ENCODE measurements at places on chromosomes 13 and 19.

GRCh38 chr13:107117327-107118012 is 549.5 kb upstream of the ARGLU1 start:
- DNase-seq, result no peak

DNA sequence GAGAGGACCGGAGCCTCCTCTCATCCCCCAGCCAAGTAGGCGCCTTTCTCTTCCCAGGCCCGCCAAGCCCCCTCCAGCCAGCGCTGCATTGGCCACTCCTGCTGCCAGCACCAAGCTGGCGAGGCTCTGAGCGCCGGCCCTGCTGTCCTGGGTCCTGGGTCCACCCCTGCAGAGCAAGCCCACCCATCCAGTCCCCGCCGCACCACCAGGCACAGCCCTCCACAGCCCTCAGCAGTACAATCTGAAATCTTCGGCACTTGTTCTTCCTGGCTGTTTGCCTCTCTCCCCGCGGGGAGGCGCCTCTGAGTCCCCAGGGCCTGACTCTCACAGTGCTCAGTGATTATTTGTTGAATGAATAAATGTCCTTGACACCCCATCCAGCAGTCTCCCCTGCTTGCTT is 236.4 kb upstream of the SGCG start:
- no peak for DNase-seq

DNA sequence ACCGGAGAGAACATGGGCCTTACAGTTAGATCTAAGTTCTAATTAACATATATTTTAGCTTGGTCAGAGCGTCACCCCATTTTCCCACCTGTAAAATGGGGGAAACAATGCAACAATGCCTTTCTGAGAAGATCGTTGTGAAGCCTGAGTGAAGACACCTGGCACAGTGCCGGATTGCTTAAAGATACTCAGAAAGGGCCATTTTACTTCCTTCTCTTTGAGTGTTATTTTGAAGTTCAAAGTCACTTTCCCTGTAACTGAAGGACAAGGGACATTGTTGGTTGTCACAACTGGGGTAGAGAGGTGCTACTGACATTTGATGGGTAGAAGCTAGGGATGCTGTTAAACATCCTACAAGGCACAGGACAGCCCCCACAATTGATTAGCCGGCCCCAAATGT is 28.1 kb downstream of the HSPH1 start:
- DNase-seq, result no peak

- DNase-seq, result no peak
These were observed 34.8 kb downstream of the PCDH17 start for GRCh38 chr13:57666131-57666953.

DNA sequence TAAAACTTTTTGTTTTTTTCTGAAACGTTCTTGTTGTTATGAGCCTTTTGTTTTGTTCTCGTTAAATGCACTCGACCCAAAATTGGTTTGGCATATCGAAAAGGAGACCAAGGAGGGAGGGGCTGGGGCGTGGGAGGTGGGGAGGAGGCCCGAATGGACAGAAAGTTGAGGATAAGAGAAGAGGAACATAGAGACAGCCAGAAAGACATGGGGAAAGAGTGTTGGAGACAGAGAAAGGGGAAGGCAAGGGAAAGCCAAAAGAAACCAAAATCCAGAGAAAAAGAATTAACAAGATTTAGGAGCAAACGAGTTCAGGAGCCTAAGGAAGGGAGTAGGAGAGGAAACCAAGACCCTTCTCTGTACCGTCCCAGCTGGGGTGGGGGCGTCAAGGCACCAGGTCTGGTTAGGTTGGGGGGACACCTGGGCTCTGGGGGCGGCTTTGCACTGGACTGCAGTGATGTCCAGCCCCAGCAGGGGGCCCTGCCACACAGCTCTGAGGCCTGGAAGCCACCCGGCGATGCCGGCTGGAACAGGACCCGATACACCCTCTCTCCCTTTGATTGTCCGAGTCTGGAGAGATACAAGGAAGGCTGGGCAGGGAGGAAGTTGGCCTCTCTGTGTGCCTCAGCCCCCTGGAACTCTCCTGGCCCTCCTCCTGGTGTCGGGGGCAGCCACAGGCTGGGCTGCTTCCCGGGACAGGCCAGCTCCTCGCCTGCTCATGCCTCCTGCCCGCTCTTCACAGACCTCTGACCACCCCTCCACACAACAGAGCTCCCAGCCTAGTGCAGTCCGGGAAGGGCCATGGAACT is 11.6 kb upstream of the ASF1B start:
- DNase-seq, result peak; percentile 58

DNA sequence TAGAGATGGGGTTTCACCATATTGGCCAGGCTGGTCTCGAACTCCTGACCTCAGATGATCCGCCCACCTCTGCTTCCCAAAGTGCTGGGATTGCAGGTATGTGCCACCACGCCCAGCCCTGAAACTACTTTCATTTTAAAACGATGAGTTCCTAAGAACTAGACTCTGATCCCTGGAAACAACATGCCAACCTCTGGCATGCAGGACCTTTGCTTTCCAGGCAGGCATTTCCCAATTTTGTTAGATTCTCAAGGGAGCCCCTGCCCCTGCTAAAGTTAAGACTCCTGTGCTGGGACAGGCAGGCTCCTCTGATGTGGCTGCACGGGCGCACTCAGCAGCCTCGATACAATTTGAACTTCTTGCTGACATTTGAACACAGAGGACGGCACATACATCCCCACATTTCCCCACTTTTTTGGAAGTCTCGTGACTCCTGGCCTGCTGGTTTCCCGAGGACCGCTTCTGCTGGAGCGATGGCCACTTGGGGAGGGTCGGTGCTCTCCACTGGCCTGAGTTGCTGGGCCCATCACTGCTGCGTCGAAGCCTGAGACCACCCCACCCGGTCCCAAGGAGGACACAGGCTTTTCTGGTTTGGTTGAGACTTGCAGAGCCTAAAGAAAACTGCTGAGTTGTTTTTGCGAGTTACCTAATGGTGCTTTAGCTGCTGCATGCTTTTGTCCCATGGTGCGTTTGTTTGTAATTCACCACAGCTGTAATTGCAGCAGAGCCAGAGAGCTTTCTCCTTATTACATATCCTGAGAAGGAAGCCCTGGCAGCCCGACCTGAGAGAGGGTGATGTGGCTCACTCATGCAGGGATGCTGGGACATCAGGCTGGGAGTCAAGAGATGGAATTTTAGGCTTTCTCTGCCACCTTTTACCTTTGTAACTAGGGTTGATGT is 8.2 kb downstream of the ATP11A start:
- DNase-seq, result no peak

GRCh38 chr19:41871573-41872383 is 5.3 kb upstream of the CD79A start:
- no peak for DNase-seq

GRCh38 chr13:37598597-37598996 is at the start of gene POSTN:
TSS of gene POSTN (minus strand) at chr13:37598768. CDS start at chr13:37598726, 42 bp downstream.
- DNase-seq, result no peak

- no peak for DNase-seq
These were observed 47.1 kb downstream of the MLLT1 start for GRCh38 chr19:6232601-6233055.

GRCh38 chr19:2476451-2477140 is 669 bp downstream of the GADD45B start:
- DNase-seq, result peak; percentile 78

GRCh38 chr13:73535341-73535740 is 476.5 kb downstream of the KLF5 start:
- DNase-seq, result no peak

DNA sequence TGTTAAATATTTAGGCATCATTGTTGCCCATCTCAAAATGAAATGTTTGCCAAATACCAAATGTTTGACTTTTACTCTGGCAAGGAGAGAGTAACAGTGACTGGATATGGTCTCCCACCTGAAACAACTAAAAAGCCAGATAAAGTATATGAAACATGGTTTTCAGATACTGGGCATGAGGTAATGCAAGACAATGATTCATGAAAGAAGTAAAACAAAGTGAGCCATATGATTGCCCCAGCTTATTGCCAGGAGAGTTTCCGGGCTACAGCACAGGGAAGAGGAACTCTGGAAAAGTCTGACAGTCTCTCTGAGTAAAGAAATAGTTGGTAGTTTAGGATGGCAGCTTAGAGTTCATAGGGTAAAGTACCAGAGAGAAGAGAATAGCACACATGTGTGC is 354.6 kb downstream of the DNAJC15 start:
- DNase-seq, result no peak

GRCh38 chr19:57273014-57273413 is 7.3 kb upstream of the ZNF460 start:
- no peak for DNase-seq

- DNase-seq, result no peak
These were observed 141.3 kb downstream of the STOML3 start for GRCh38 chr13:38849315-38849714.

GRCh38 chr19:7904074-7905020 is 670 bp downstream of the MAP2K7 start:
- no peak for DNase-seq

DNA sequence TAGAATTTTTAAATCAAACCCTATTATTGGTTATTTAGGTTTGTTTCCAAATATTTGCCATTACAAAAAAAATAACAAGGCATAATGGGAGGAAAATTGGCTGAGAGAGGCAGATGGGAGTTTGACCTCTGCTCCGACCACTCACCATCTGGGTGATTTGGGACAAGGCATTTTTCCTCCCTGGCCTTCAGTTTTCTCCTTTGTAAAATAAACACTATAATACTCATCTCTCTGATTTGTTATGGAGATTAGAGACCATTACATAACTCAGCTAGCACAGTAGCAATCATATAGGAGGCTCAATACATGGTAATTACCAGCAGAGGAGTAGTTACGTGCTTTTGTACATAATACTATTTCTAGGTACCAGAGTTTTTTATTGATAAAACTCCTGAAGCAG is 70.2 kb upstream of the STK24 start:
- DNase-seq, result no peak

GRCh38 chr19:38173291-38174041 is 50.6 kb downstream of the DPF1 start:
- no peak for DNase-seq

DNA sequence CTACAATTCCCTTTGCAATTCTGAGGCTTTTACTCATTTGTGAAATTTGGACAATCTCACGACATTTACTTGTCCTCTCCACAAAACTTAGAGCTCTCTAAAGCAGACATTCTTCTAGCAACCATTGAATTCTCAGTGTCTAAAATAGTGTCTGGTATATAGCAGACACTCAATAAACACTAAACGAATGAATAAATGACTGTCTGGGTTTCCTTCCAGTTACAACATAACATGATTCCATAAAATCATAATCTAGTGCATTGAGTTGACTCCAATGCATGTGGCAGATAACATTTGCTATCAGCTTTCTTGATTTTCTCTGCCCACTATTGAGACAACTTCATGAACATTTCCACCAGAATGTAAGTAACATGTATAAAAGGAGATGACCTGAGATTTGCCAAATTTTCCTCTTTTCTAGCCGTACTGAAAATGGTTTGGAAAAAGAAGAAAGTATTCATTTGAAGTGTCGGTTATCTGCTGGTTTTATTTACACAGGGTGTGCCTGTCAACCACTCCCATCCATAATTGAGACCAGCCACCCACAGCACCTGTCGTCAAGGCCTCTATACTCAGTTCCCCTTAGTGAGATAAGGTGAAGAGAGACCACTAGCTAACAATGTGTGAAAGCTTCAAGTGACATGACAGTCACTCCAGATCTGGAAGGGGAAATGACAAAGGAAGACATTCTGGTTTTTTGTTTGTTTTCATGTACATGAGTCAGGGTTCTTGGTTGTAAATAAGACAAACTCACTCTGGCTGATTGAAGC is 4.8 kb upstream of the SERP2 start:
- no peak for DNase-seq

DNA sequence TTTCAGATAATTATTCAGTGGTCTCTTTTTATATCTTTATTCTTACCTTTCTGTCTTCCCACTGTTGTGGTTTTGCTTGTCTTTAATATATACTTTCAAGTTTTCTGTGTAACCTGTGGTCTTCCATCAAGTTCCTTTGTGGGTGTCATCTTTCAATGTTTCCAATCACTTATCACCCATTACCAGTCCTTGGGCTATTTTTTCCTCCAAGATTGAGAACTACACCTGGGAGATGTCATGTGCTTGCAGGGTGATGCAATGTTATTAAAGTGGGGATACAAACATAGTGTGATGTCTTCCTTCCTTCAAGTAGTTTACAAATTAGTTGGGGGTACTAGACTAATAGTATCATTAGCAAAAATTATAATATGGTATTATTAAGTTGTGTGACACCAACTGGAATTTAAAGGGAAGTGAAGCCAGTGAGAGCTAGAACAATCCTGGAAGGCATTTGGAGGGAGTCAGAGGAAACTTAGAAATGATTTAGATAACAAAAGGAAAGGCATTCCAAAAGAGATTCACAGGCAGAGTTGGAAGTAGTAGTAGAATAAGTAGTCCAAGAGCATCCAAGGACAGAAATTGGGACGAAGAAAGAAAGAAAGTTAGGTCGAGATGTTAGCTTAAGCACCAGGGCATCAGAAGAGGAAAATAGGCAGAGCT is 3.4 kb downstream of the FNDC3A start:
- DNase-seq, result peak; percentile 14

- no peak for DNase-seq
These were observed 1315.8 kb downstream of the EFNB2 start for GRCh38 chr13:105219651-105220050.

- DNase-seq, result no peak
These were observed 199.1 kb downstream of the DCT start for GRCh38 chr13:94280349-94280748.

DNA sequence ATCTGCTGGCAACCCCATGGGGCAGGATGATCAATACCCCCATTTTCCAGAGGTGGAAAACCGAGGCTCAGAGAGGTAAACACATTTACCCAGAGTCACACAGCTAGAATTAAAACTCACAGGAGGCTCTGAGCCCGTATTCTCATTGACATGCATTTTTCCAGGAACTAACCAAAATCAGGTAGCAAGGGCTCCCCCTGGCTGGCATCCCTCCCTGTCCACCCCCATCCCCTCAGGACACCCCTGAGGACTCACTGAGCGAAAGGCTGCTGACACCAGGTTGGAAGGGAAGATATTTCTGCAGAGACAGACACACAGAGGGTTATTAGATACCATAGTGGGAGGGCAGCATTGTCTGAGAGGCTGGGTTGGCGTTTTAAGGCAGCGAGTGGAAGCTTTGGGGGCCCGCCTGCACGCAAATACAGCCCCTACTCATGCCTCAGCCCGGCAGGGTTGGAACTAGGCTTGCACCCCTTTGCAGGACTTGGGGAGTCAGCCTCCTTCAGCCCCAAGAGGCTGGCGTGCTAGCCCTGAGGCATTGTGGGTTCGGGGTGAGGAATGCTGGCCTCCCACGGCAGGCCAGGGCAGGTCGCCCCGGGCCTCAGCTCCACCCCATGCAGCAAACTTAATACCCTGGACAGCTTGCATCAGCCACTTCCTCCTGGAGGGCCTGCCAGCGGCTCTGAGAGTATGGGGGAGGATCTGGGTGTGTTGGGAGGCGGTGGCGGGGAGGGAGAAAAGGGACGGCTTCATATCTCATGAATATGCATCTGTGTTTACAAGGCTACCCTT is 3.9 kb downstream of the SLC1A5 start:
- peak; percentile 96 for DNase-seq

- no peak for DNase-seq
These were observed 9.8 kb upstream of the TIMM50 start for GRCh38 chr19:39470724-39471339.

DNA sequence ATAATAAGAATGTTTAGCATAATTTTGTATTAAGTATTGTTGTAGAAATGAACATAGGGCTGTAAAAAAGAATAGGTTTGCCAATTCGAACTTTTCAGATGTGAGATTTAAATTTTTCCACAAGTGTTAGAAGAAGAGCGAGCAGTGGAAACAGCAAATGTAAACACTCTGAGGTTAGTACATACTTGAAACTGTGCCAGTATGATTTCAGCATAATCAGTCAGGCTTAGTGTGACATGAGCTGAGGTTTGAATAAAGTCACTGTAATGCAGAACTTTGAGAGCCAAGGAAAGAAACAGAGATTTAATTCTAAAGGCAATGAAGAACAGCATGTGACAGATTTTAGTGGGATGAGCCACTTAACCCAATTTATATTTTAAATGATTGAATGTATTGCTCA is 2166.4 kb downstream of the PCDH9 start:
- DNase-seq, result no peak
